Left renal pelvis (tissue), 4 donors: ENCODE measurements at places on chromosomes 5 and 9.

GRCh38 chr9:15349892-15350761 lies 43.1 kb upstream of the TTC39B start:
- DNase-seq, result no peak

DNA sequence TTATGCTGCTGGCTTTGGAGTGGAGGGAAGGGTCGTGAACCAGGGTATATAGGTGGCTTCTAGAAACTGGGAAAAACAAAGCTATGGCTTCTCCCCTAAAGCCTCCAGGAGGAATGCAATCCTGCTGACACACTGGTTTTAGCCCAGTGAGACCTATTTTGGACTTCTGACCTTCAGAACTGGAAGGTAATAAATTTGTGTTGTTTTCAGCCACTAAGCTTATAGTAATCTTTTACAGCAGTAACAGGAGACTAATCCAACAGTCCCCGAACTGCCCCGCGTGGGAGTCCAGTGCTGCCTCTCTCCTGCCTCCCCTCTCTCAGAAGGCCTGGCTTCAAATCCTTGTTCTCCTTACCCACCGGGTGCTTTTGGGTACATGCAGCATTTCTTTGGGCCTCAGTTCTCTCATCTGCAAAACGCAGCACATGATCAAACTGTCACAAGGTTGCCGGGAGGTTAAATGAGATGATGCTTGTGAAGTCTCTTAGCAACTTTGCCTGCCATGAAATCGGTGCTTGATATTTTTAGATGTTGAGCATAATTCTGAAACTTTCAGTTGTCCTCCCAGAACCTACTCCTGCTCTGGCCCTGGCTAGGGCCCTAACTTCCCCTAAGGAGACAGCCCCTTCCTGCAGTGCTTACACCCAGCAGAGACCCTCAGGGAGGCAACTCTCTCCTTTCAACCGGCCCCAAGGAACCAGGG lies 127.3 kb upstream of the BOD1 start:
- DNase-seq, result no peak

- DNase-seq, result no peak
Measured at GRCh38 chr5:148146487-148146886, 21.9 kb upstream of the SPINK14 start.

GRCh38 chr5:159467666-159468065 lies 137.4 kb upstream of the IL12B start:
- DNase-seq, result no peak

DNA sequence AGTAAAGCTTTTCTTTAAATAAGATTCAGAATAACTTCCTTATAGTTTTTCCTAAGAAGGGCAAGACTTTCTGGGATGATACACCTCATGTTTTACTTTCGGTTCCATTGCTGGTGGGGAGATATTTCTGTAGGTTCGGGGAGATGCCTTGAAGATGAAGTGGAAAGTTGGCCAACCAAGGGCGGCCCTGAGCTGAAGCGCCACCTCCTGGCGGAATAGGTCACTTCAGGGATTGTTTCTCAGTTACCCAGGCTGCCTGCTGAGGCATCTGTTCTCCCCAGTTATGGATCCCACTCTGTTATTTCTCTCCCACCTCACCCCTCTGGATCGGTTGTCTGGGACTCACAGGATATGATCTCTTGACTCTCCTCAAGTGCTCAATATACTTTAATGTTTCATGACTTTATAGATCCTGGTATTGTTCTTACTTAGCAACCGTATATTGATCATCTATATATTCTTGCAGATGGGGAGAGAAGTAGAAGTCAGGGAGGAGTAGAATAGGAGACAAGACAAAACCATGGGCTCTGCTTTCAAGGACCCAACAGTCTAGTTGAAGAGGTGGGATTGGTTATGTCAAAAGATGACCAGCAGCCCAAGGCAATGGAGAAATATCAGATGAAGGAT lies 23.4 kb downstream of the MEGF10 start:
- peak; percentile 1 for DNase-seq

DNA sequence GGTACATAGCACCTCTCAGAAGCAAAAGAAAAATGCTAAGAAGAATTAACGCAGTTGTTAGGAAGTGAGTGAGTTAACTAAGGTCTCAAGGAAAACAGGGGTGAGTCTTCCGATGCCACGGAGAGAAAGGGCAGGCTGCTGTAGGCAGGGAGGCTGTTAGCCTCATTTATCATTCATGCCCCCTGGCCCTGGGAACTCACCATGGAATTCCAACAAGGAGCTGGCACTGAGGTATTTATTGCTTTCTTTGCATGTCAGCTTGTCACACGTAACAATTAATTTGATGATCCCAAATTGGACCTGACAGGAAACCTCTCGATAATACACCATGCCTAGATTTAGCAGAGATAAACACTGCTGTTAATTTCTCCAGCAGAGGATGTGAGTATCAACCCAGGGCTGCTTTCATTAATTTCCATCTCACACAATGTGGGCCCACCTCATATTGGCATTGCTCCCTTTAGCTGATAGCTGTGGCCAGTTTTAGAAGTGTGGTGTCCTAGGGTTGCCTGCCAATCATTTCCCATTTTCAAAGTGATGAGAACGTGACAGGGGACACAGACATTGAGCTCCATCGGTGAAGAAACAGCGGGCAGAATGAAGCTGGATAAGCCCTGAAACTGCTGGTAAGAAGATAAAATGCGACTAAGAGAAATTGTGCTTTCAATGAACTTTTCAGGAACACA lies 45.3 kb downstream of the DAP start:
- no peak for DNase-seq
